ENCODE measurements at places on chromosomes 11 and 22.

DNA sequence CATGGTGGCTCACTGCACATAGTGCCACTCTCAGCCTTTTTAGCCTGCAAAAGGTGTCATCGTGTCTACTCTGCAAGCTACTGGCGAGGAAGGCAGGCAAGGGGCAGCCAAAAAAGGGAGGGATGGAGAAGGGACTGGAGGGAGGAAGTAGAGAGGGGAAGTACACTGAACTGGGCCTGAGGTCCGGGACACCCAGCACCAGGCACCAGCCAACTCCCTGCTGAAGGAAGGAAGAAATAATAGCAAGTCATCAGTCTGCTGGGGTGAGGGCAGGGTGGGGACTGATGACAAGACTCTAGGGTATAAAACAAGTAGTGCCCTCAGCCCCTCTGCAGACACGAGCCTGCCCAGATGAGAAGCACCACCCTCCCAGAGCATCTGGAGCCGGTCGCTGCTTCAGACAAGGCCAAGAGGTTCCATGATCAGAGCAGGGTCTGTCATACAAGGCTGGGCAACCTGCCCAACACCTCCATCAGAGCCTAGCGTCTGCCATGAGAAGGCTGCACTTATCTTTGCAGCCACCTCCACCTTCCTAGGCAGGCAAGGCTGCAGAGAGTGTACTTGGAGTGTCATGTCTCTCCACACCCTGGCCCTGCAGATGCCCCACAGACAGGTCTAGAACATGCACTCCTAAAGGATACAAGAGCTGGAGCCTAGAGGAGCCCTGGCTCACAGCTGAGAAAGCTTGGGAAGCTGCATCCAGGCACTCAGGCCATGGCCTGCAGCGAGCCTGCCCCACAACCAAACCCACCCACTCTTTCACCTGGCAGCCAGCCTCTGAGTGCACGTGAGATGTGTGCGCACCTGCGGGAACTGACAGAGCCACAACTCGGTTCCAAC is 9.0 kb upstream of the COMT start:
- no peak for DNase-seq

DNA sequence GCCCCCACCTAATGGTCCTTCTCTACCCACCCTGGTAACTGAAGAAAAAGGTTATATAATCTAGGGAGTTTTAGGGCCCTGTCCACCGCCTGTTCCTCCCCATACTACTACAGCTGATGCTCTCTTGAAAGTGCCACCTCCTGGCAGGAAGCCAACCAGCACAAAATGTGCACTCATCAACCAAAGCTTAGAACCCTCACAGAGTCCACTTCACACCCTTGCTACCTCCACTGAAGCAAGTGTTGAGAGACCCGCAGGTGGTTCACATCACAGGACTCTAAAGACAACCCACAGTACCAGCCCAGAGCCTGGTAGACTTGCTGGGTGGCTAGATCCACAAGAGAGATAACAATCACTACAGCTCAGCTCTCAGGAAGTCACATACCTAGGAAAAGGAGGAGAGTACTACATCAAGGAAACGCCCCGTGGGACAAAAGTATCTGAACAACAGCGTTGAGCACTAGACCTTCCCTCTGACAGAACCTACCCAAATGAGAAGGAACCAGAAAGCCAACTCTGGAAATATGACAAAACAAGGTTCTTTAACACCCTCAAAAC is 17.5 kb upstream of the OR10W1 start:
- DNase-seq, result no peak

- DNase-seq, result no peak
Measured at GRCh38 chr11:43699870-43700269, 19.3 kb downstream of the HSD17B12 start.

DNA sequence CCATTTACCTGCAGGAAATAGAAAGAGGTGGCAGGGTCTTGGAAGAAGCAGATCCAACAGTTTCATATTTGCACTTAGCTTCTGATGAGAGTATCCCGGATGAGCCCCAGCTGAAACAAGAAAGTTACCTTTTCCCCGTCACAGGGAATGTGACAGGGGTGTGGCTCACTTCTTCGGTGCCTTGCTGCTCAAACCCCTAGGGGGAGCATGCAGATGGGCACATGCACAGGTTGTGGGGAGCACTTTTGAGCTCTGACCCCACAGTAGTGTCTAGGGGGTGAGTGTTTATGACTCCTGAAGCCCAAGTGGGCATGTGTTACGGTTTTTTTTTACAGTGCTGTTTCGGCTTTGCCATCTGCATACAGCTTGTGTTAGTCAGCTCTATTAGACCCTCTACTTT is 1221.0 kb downstream of the JRKL start:
- no peak for DNase-seq

DNA sequence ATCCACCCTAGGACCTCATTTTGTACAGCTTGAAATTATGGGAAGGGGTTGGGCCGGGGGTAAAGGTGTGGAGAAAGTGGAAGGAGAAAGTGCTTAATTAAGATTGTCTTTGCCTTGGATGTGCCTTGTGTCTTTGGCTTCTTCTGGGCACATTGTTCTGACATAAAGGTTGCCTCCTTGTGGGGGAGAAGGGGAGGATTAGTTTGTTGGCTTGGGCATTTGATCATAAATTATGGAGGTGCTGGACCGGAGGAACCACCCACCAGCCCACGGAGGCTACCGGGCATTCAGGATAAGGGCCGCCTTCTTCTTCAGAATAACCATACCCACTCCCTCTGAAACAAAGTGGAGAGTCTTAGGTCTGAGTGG is 1.3 kb downstream of the PAFAH1B2 start:
- DNase-seq, result no peak

- no peak for DNase-seq
Measured at GRCh38 chr11:35419830-35420333, 524 bp upstream of the SLC1A2 start.

DNA sequence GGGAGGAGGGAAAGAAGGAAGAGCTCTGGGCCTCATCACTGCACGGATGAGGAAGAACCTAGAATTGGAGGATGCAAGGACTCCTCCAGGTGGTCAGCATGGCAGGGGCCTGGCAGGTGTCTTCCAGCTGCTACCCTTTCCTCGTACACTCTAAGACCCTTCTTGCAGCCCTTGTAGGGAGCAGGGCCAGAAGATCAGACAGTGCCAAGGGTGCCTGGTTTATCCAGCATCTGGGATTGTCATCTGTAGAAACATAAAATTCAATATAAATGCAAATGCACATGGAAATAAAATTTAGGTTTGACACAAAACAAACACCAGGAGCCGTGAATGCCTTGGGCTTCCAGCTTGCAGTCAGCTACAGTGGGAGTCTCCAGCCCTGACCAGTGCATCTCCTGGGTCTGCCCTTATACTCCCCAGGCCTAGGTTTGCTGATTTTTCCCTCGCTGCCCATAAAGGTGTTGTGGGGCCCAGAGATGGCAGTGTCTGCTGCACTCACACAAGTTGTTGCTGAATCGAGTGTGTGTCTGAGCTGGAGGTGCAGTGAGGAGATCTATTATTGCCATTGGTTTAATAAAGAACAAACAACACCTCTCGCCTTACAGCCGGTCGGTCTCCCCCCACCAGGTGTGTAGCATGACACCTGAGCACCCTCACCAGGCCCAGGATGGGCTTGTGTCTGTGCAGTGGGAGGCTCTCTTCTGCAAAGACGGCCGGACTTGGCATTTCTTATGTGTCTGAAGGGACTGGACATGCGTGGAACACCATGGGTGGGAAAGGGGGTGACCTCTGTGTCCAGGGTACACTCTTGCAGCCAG is 87.1 kb downstream of the BCR start:
- DNase-seq, result no peak

- no peak for DNase-seq
Measured at GRCh38 chr11:134725716-134726639, 313.9 kb upstream of the B3GAT1 start.

DNA sequence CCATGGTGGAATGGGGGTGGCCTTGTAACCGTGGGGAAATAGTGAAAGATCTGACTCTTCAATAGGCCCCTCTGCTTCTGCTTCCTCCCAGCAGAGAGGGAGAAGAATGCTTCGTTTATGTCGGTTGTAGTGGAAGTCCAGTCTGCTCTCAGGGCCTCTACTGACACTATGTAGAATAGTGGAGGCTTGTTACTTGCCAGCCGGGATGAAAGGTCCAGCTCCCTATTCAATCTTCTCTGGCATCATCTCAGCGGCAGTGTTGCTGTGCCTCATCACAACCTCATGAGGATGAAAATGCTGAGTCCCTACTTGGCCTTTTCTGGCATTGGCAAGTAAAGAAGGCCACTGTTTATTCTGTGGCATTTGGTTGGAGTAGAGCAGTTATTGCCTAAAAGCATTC is 820.9 kb upstream of the TENM4 start:
- no peak for DNase-seq
